ENCODE measurements at places on chromosomes 5 and 9.
A peak's percentile ranks its signal among the peaks of the same experiment; 100 is the strongest.

DNA sequence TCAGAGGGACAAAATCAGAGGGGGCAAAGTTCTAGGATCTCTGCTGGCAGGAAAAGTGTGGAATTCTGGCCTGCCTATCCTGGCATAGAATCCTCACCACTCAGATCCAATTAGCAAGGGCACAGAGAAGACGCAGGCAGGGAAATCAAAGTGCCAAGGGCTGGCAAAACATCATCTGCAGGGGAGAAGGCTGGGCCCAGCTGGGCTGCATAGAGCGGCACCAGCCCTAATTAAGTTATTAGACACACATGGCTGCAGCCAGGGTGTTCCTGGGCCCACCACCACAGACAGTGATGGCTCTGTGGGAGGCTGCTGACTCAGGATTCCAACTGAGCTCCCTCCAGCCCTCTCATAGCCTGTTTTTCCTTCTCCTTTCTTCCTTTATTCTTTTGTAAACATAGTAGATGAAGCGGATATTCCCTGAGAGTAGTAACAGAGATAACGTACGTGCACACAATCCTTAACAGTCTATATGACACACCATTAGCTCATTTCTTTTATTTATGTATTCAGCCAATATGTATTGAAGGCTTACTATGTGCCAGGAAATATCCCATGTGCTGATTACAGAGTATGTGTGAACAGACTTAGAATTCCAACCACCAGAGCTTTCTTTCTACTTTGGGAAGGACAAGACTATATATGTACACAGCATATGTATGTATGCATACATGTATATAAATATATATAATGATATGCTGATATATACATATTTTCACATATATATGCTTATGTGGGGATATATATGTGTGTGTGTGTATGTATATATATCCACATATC lies 236.1 kb downstream of the ASTN2 start:
- peak; percentile 89 for DNase-seq

GRCh38 chr5:76715736-76716455 lies at the start of gene F2R:
F2R (plus strand) TSS chr5:76716126; CDS start chr5:76716308, 182 bp downstream.
- no peak for DNase-seq

GRCh38 chr5:150670948-150671310 lies 9.9 kb downstream of the MYOZ3 start:
- no peak for DNase-seq

DNA sequence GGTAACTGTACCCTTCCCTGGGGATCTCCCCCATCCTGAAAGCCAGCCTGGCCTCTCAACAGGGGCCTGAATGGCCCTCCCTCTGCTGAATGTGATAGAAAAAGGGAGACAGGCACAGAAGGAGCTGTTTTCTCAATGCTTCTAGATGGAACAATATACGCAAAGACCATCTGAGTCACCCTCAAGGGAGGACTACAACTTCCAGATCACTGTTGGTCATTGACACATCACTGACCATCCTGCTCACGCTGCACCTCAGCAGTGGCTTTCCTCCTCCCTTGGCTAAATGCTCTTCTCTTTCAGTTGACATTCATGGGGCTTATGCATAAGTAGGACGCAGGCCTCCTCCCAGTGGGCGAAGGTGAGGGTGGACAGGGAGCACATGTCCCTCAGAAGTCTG lies 112.2 kb upstream of the SHB start:
- DNase-seq: no peak

DNA sequence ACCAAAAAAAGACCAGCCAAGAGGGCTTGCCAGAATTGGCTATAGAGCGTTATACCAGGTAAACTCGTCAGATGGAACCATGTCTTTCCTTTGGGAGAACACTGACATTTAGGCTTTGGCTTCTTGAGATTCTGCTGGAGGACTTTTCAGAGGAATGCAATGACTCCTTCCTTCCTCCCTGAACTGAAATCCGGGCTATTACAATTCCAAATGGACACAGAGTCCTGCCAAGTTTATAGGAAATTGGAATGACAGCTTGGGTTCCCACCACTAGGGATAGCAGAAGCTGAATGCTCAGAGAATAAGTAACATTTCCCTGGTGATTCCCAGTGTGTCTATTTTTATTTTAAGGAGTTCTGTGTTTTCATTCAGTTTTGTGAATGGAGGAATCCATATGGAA lies 143.0 kb downstream of the FGF1 start:
- DNase-seq: no peak

DNA sequence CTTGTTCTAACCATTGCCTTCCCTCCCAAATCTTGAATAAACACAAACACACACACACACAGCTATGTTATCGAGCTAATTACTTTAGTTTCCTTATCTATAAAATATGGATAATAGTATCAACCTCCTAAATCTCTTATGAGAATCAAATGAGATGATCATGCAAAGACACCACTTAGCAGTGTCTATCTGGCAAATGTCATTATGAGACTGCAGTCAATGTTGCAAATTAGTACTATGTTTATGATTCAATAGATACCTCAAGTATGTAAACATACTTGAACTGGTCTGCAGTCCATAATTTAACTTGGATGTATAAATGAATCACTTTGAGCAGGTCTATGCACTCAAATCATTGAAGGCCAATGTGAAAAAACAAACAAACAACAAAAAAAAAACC lies 22.2 kb upstream of the ERAP2 start:
- DNase-seq: no peak

- no peak for DNase-seq
These were observed 1425.4 kb downstream of the FOXD4L5 start for GRCh38 chr9:63859475-63860215.

DNA sequence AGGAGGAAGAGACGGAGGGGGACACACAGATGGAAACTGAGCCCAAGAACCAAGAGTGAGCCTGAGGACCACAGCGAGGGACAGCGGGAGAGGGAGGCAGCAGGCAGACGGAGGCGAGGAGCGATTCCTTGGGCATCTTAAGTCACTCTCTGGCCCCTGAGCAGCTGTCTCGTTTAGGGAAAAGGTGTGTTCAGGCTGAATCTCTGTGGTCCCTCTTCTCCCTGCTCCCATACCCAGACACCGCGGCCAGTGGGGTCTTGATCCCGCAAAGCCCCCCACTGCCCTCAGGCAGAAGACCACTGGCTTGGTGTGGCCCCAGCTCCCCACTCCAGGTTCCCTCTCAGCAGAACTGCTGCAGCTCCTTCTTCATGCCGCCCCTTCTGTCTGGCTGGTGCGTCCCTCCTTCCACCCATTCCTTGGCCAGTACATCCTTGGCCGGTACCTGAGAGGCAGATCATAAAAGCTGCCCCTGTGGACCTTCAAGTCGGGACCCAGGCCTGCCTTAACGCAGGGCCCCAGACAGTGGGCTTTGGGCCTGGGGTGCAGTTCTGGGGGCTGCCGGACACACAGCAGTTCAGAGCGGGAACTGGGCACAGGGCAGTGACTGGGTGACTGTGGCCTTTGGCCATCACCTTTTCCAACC lies 5.8 kb upstream of the RALGDS start:
- no peak for DNase-seq

DNA sequence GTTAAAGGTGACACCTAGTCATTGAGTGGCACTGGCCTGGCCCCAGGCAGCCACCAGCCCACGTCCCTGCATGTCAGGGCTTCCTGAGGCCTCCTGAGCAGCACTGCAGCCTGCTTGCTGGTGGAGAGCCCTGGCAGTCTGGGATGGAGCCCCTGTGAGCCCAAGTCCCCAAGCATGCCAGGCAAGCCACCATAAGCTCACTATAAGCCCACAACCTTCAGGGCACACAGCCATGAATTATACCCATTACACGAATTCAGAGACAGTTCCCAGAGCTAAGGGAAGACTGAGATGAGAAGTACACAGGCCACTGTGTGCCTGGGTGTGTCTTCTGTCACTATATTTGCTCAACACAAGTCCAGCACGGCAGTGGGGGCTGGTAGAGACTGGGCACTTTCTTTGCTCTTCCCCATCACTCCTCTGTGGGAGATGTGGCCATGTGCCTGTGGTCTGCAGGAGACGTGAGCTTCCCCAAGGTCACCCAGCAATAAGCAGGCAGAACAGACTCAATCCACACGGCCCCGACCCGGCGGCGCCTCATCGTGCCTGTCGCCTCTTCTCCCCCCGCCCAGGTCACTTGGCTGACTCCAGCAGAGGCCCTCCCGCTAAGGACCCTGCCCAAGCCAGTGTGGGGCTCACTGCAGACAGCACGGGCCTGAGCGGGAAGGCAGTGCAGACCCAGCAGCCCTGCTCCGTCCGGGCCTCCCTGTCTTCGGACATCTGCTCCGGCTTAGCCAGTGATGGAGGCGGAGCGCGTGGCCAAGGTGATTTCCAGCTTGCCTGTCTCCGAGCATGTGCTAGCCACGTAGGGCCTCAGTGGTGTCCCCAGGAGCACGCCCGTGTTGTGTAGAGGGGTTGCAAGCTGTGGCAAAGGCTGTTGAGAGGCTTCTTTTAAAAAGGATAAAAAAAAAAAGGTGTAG lies 114.8 kb downstream of the WNK2 start:
- no peak for DNase-seq

DNA sequence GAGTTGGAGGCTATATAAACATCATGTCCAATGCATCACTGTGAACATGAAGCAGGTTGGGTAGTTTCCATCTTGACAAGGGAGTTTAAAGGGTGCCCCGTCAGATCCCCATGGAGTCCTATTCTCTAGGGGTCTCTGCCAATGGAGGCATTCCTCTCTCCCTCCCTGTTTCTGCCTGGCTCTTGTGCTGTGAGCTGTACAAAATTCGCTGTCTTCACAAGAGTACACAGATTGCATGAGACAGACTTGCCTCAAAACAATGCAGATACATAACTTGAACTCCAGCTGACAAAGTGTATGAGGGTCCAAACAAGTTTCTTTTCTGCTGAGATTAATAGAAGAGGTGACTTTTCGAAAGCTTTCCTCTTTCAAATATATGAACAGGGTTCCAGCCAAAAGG lies 165.2 kb downstream of the SPOCK1 start:
- no peak for DNase-seq

DNA sequence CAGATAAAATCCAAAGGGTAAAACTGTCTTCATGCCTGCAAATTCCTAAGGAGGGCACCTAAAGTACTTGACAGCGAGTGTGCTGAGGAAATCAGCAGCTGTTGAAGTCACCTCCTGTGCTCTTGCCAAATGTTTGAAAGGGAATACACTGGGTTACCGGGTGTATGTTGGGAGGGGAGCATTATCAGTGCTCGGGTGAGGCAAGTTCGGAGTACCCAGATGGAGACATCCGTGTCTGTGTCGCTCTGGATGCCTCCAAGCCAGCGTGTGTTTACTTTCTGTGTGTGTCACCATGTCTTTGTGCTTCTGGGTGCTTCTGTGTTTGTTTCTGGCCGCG lies 727 bp upstream of the ADRB2 start:
- no peak for DNase-seq

- no peak for DNase-seq
These were observed 138.7 kb downstream of the ENC1 start for GRCh38 chr5:74501674-74502478.

GRCh38 chr5:151357792-151358191 lies 10.4 kb upstream of the SLC36A2 start:
- DNase-seq: no peak

DNA sequence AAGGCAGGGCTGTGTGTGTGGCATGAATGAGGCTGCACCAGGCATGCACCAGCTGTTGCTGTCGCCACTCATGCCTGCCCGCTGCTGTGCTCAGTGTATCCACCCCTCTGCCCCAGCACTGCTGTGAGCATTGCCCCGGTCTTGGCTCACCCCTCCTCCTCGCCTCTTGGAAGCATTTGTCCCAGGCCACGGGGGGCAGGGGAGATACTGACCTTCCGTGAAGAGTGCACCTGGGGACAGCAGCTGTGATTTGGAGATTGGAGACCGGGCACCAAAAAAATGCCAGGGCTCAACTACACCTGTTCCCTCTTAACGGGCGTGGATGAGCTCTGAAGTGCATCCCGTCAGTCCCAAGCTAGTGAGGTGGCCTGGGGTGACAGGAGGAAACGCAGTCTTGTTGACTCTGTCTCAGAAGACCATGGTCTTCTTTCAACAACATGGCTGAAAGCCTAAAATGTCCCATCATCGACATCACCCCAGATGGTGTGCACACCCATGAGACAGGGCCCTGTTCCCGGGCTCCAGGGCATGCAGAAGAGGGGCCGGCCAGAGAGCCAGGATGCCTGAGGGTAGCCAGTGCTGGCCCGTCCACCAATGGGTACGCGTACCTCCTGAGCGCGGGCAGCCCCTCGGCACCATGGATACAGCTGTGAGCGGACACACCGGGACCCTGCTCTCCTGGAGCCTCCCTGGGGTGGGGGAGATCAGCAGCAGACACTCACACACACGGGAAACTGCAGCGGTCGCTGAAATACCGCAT lies 115.8 kb downstream of the COL5A1 start:
- DNase-seq: no peak

- no peak for DNase-seq
These were observed 73.5 kb upstream of the ALDH1A1 start for GRCh38 chr9:73026375-73026774.

- no peak for DNase-seq
These were observed 25.5 kb downstream of the AGTPBP1 start for GRCh38 chr9:85716031-85716877.

DNA sequence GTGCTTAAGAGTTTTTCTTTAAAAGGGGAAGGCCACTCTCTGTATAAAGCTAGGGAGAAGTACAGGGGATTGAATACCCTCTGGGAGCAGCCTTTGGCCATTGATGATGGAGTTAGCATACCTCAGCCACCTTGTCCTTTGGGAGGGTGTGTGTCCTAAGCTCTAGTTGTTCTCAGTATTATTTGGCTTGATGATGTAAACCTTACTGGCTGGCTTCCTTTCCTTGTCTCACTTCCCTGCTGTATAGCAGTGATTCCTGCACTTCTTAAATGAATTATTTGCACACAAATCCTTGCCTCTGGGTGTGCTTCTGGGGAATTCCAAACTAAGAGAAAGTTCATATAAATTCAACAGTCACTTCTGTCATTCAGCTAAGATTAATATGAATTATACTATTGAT lies 234.9 kb upstream of the RIOK2 start:
- DNase-seq: no peak

GRCh38 chr5:168609806-168610482 lies 30.8 kb upstream of the PANK3 start:
- DNase-seq: peak; percentile 10

- DNase-seq: no peak
These were observed 2.4 kb downstream of the OTP start for GRCh38 chr5:77635917-77636640.

DNA sequence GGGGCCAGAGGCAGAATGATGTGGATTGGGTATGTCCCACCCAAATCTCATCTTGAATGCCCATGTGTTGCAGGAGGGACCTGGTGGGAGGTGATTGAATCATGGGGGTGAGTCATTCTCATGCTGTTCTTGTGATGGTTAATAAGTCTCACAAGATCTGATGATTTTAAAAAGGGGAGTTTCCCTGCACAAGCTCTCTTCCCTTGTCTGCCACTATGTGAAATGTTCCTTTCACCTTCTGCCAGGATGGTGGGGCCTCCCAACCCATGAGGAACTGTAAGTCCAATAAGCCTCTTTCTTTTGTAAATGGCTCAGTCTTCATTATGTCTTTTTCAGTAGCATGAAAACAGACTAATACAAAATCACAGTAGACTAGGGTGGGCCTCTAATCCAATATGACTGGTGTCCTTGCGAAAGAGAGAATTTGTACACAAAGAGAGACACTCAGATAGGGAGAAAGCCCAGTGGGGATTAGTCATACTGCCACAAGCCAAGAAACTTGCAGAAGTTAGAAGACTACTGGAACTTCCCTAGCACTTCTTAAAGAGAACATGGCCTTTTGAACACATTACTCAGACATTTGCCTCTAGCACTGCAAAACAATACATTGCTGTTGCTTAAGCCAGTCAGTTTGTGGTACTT lies 68.4 kb downstream of the ANXA1 start:
- DNase-seq: no peak

All from COR-L47 (cell line).